Dermis blood vessel endothelial cell (primary cell): ENCODE measurements at places on chromosomes 1 and 21.
A peak's percentile ranks its signal among the peaks of the same experiment; 100 is the strongest.

DNA sequence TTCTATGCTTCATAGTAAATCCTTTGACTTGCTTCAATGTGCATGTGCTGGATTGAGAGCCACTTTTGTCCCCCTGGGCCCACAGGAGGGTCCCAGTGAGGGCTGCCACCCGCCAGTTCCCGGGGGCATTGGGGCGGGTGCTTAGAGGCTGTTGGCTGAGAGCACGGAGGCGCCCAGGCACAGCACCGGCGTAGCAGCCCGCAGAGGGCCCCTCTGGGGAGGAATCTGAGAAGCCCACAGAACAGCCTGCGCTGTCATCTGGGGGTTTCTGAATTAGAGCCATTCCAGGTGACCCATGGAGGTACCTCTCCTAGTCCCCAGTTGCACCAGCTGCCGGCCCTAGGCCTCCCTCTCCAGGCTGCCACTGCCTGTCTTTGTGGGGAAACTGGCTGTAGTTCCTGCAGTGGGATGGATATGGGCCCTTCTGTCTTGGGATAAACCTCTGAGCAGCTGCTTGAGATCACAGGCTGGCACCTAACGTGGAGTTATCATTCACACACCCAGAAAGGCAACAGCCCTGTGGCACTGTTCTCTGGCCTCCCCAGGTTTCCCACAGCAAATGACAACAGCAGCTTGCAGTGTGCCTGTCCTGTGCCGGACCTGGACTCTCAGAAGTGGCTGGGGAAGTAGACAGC, 39.5 kb downstream of the TMEM51 start:
- DNase-seq: no peak

DNA sequence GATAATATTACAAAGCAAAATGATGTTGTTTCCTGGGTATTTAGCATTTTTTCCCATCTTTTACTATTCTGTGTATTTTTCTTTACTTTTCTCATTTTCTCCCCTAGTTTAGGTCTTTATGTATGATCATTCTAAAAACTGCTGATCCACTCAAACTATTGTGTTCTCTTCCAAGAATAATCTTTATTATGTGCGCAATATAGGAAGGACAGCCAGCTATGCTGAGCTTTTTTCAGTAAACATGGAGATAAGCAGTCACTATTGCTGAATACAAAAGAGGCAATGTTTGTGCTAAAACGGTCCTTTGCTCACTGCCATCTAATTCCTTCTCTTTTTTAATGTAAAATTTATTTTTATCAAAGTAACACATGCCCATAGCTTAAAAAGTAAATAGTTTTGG, 6.7 kb upstream of the PTBP2 start:
- DNase-seq: no peak

GRCh38 chr21:30164796-30165195, 1.8 kb downstream of the CLDN17 start:
- DNase-seq: no peak

DNA sequence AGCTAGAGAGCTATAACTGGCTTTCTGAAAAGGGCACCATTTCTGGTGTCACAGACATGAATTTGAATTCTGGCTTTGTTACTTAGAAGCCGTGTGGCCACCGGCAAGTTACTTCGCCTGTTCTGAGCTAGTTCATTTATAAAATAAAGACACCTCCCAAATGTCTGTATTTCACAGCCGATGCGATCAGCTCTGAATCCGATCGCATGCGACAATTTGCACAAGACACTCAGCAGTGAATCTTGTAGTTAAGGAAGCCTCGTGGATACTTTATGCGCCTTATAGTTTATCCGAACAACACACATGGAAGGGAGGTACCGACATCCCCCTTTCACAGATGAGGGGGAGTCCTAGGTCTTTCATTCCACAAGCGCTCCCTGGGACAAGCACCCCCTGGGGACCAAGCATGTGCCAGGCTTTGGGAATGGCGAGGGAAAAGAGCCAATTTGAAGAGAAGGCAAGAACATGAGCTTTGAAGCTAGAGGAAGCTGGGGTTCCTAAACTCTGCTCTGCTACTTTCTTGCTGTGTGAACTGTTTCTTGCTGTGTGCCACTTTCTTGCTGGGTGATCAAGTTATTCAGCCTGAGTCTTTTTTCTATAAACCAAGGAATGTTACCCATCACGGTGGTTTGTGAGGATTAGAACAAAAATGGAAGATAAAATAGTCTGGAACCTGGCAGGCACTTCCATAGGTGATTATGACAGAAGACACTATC, 3.9 kb downstream of the ID3 start:
- DNase-seq: peak; percentile 73

- no peak for DNase-seq
Observed at GRCh38 chr1:208013210-208013609, 102.3 kb upstream of the CD34 start.

DNA sequence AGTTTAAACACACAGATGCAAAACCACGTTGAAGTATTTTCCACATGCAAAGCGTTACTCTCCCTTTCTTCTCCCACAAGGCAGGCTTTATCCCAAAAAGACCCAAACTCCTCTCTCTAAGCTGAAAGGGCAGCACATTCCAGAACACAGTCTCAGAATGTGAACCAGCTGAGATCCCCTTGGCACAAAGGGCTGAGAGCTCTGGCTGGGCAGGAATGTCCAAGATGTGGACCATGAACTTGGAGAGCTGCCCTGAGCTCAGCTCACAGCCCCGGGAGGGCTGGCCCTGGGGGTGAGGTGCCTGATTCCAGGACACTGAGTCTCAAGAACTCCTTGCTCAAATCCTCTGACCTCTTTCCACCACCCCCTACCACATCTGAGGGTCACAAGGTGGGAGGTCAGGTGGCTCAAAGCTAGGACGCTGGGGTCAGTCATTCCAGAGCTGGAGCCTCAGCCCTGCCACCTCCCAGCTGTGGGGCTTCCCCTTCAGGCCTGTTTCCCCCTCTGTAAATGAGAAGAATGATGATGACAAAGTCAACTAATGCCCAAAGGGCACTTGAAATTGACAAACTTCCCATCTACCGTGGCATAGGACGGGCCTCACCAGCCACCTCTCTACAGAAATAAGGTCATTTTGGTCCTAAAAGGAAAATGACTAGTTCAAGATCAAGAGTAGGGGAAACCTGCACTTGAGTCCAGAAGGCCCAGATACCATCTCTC, 11.5 kb downstream of the ALDH4A1 start:
- no peak for DNase-seq

GRCh38 chr1:162626761-162627160, 5.5 kb upstream of the DDR2 start:
- DNase-seq: no peak

DNA sequence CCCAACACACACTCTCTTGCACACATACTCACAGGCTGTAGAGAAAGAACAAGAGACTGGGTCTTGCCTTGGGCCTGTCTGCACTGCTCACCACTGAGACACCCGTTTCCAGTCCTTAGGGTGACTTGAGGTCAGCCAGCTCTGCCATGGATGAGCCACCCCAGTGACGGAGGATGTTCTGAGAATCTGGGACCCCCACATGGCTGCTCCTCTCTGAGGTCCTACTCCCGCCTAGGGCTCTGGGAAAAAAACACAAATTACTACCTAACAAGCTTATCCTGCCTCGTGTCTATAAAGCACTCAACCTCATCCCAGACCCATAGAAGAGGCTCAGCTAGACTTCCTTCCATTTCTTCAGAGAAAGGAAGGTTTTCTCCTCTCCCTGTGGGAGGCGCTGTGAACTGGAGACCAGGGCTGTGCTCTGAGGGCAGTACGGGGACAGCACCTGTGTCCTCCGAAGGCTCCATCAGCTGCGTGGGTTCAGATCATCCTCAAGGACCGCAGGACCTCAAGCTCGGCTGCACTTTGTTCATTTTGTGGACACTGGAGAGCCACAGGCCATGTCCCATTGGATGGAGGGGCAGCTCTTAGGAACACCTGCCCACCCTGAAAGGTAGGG, 4.3 kb upstream of the CLEC20A start:
- no peak for DNase-seq

GRCh38 chr1:245074232-245074747, 80.5 kb upstream of the KIF26B start:
- peak; percentile 11 for DNase-seq

DNA sequence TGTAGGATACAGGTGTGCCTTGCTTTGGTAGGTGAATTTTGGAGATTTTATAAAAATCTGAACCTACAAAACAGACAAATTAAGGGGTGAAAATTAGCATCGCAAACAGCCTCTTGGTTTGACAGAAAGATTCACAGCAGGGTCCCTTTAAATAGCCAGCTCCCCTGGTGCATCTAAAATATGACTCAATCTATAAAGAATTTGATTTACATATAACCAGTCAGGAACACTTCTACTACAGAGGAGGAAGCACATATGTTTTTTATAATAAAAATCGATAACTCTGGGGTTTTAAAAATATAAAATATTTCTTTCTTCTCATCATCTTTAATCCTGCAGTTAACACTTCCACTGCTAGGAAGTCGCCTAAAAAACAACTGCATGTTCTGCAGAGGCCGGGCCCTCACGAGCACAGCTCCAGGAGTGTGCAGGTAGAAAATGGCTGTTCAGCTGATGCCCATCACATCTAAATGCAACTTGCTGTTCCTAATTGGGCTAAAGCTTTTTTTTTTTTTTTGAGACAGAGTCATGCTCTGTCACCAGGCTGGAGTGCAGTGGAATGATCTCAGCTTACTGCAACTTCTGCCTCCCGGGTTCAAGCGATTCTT, 203.4 kb downstream of the HS2ST1 start:
- DNase-seq: no peak

DNA sequence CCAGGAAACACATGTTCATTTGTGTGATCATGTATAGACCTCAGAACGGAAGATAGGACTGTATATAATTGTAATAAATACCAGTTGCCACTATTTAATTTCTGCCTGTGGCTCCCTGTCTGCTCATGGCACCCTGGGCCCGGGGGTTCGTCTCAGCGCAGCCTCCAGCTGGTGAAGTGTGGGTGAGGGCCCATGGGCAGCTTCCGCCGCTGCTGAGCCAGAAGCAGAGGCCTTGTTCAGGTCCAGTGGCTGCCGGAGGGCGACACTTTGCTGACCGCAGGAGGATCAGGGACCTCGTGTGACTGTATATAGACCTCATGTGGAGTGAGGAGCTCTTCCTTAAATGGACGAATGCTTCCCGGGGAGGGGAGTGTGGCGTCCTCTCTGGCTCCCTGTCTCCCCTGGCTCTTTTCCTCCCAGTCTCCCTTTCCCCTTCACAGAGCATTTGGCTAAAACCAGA, 155.9 kb downstream of the PEX14 start:
- no peak for DNase-seq

DNA sequence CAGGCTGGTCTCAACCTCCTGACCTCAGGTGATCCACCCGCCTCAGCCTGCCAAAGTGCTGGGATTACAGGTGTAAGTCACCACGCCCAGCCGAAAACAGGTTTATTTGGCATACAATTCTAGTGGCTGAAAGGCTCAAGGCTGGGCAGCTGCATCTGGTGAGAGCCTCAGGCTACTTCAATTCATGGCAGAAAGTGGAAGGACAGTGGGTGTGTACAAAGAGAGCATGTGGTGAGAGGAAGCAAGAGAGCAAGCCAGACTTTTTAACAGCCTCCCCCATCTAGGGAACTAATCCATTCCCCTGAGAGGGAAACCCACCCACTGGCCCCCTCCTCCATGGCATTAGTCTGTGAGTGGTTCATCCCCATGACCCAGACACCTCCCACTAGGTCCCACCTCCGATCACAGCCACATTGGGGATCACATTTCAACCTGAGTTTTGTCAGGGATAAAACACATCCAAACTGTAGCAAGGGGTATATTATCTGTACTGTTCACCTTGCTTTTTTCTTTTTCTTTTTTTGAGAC, 9.5 kb downstream of the BMP8A start:
- DNase-seq: no peak

DNA sequence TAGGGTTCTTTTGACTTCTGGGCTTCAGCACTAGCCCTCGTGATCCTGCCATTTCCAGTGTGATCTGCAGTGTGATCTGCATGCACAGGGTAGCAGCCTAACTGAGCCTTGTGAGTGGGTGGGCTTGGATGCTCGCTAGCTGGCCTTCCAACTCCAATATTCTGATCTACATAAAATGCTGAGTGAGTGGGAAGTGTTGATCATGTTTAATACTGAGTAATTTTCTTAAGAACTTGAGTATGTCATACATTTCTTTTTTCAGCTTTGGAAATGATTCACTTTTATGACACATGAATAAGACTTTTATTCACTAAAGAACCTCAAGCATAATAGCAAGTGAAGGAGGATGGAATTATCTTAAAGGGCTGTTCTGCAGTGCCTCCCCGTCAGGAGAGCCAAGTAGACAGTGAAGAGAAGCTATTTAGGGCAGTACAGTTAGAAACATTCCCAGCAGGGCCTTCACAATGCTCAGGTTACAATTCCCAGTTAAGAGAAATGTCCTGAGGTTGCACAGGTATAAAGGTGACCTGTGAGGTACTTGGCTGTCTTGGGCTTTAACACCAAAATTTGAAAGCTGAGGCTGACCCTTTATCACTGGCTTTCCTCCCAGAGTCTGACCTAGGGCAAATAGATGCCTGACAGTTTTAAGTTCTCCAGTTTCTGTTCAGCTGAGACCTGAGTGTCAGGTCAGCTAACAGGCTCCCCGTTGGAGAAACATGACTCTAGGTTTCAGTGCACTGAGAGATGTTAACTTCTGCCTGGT, 29.1 kb upstream of the LRRC8C start:
- DNase-seq: no peak

DNA sequence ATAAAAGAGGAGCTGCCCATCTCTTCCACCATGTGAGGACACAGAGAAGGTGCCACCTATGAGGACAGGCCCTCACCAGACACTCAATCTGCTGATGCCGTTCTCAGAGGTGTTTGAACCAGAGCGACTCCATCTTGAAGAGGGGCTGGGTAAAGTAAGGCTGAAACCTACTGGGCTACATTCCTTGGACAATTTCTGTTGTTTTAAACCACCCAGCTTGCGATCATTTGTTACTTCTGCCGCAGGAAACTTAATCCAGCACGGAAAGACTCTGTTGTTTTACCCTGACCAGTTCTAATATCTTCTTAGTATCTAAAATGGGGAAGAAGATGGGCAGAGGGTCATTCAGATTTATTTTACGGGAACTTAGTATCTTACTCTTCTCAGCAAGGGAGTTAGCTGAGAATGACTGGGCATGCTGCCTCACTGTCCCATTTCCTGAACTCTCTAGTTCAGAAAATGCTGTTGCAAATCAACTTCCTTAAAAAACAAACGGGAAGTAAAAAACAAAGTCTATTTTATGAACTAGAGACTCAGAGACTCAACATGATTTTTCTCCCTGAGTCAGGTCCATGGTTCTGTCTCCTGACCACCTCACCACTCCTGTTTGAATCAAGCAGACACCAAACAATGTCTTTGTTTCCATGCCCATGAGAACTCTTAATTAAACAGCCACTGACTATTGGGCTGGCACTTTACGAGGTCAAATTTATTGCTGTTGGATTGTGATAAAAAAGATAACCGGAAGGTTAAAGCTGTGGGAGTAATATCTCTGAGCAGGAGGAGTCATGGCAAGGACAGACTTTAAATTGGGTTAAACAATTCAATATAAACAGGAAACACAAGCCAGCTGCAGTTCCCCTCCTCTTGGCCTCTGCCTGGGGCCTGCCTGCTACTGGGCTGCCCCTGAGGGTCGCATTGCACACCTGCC, 23.8 kb upstream of the IFNAR1 start:
- peak; percentile 61 for DNase-seq
